ENCODE measurements at places on chromosomes 5 and 9. TPM values are rescaled to one million over a fixed set of nuclear protein-coding genes. Genes with fewer than 3 reads are reported as not detected.

EIF4E1B gene
- not detected for total RNA-seq

HACD4 gene
- 2.0 TPM for total RNA-seq

SH3GL2 gene
- total RNA-seq, result 0.07 TPM

TMEM252 gene
- total RNA-seq, result not detected

FOXD4L3 gene
- total RNA-seq, result 0.10 TPM

SETD9 gene
- total RNA-seq, result 6.7 TPM

FAXDC2 gene
- 4.3 TPM for total RNA-seq

ANKRD33B gene
- total RNA-seq, result 2.0 TPM

PTRH1 gene
- total RNA-seq, result 17.3 TPM

GARNL3 gene
- total RNA-seq, result 6.2 TPM

CDKN2A gene
- 6.6 TPM for total RNA-seq

IL13 gene
- total RNA-seq, result not detected

NEUROG1 gene
- total RNA-seq, result not detected

TRPM6 gene
- 0.07 TPM for total RNA-seq

PCDHAC2 gene
- 1.3 TPM for total RNA-seq

ZFR gene
- total RNA-seq, result 81.3 TPM

SLC36A3 gene
- not detected for total RNA-seq

PCDHGB4 gene
- 26.1 TPM for total RNA-seq
